ENCODE measurements at places on chromosomes 1 and 21.

- no peak for DNase-seq
Measured at GRCh38 chr1:151936653-151937052, 27.3 kb upstream of the THEM4 start.

DNA sequence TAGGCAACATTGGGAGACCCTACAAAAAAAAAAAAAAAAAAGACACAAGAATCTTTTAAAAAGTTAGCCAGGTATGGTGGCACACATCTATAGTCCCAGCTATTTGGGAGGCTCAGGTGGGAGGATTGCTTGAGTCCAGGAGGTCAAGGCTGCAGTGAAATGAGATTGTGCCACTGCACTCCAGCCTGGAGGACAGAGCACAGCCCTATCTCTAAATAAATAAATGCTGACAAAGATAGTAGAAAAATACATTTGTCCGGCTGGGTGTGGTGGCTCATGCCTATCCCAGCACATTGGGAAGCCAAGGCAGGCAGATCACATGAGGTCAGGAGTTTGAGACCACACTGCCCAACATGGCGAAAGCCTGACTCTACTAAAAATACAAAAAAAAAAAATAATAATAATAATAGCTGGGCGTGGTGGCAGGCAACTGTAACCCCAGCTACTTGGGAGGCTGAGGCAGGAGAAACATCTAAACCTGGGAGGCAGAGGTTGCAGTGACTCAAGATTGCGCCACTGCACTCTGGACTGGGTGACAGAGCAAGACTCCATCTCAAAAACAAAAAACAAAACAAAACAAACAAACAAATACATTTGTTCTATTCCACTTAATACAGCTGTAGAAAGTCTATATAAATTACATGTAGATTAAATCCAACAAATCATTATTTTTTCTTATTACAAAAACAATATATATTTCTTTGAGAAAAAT is 48.5 kb downstream of the PHACTR4 start:
- DNase-seq, result no peak

- DNase-seq, result no peak
Measured at GRCh38 chr1:215453440-215453839, 113.7 kb upstream of the KCTD3 start.

DNA sequence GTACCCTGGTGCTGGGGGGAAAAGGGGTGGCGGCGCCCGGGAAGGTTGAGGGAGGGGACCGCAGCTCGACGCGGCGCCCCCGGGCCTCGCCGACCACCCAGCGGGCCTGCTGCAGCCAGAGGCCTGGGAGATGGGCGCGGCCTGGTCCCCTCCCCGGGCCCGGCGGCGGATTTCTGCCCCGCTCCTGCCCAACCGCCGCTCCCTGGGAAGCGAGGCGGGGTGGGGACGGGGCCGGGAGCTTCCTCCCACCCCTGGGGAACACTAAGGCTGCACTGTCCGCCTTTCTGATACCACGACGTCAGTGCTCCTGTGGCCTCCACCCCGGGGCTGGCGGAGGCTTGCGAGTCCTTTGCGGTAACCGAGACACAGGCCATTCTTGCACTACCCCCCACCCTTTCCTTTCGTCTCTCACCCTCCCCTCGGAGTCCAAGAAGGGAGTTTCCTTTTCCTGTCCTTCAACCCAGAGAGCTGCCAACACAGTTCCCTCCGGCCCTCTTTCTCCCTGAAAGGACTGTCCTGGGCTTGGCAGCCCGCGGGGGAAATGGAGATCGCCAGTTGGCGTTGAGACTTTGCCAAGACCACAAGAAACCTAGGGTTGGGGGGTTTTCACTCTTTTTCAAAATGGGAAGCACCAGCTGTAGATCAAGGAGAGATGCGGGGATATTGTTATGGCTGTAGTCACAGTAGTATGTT is 742 bp downstream of the SH3GLB1 start:
- DNase-seq, result no peak

- no peak for DNase-seq
Measured at GRCh38 chr1:221611656-221612046, 130.2 kb downstream of the DUSP10 start.

- no peak for DNase-seq
Measured at GRCh38 chr1:235943581-235944114, 76.9 kb upstream of the LYST start.

GRCh38 chr1:180157108-180157507 is 2.4 kb downstream of the QSOX1 start:
- DNase-seq, result no peak

DNA sequence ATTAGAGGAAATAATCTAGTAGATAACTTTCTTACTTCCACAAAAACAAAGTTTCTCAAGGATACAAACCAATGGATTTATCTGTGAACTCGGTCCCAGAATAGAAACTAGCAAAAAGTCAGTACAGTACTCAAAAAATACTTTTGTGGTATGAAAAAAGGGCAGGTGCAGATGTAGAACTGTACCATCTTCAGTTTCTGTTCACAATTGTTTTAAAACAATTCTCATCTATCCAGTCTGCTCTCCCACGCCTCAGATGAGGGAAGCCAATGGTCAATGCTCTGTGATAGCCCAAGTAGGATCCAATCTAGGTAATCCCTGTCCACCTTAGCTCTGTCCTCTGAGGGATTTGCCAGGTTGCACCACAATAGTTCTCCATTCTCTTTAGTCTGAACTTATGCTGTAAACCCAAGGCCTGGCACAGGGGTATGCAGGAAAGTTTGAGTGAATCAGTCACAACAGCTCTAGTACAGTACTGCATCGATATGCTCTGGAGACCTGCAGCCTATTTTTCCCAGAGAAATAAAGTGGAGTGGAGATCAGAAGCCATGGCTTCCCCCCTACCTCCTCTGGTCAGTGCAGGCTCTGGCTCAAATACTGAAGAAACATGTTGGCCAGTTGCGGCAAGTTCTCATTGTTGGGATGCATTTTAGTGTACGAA is 1.4 kb downstream of the KTI12 start:
- no peak for DNase-seq

- no peak for DNase-seq
Measured at GRCh38 chr1:149937759-149938158, 1.1 kb upstream of the MTMR11 start.

DNA sequence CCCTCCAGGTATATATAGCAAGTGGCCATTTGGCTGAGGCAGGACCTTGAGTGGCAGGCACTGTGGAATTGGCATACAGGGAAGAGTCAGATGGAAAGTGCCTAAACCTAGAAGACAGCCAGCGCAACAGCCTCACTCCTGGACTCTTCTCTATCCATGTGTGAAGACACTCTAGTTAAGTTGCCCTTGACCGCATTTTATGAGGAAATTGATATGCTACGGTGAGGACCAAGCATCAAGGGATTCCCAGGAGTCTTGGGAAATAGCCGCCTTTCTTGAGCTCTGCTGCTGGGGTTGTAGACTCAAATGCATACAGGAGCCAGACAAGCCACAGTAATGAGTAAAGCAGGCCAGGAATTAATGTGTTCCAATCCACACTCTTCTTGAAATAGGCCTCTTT is 145.9 kb upstream of the KAZN start:
- DNase-seq, result no peak

- DNase-seq, result no peak
Measured at GRCh38 chr1:153305682-153306081, 7.1 kb downstream of the PGLYRP3 start.

DNA sequence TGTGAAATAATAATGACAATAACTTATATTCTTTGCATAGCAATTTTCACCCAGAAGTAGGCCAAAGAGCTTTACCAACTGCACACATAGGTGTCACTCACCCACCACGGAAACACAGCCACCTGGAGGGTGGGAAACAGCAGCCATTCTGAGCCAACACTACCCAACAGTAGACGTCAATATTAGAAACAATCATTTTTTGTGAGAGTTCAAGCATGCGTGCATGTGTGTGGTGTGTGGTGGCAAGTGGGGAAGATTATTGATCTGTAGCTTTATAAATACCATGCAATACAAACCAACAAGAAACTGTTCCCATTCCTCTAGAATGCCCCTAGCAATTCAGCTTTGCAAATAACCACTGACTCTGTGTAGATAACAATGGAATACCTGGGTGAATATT is 19.1 kb downstream of the PROX1 start:
- DNase-seq, result no peak

- DNase-seq, result no peak
Measured at GRCh38 chr1:25117233-25117823, 115.0 kb downstream of the SYF2 start.

DNA sequence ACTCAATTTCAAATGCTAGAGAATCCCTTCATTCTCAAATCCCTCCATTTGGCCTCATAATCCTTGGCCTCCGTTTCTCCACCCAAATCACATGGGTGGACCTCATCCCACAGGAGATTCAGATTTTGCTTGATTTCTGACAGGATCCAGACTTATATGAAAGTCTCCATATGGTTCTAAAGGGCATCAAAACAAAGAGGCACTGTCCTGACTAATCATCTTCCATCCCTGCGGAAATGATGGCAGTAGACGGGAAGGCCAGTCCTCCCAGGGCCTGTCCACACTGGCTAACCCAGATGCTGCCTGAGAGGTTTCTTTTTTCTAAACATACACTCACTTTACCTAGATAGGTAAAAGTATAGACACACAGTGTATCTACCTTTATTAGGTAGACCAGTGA is 18.8 kb downstream of the ORC1 start:
- no peak for DNase-seq

- DNase-seq, result no peak
Measured at GRCh38 chr1:243718893-243719292, 131.2 kb downstream of the AKT3 start.

DNA sequence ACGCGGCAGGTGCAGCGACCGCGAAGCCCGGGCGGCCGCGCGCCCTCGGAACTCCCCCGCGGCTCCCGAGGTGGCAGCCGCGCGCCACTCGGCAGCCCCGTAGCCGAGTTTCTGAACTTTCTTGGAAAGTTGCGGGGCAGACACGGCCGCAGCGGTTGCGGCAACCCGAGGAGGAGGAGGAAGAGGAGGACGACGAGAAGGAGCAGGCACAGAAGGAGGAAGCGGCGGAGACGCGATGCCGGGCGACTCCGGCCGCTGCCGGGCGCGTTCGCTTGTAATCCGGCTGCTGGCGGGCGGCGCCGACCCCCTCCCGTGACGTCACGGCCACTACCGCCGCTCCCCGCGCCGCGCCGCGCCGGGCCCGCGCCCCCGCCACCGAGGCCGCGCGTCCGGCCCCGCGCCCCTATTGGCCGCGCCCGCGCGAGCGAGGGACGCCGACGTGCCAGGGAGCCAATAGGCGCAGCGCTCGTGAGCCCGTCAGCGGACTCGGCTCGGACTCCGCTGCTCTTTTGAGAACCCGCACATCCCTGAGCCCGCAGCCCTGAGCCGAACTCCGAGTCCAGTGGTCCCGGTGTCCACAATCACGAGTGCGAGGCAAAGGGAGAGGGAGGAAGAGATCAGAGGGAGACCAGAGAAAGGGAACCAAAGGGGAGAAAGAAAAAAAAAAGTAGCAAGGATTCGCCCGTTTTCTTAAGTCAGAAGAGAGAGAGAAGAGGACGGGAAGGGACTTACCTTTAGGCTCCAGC is 736 bp upstream of the BARHL2 start:
- no peak for DNase-seq

GRCh38 chr21:36803051-36803645 is 104.2 kb downstream of the SIM2 start:
- no peak for DNase-seq

GRCh38 chr1:34236089-34236488 is 59.4 kb downstream of the C1orf94 start:
- DNase-seq, result no peak

GRCh38 chr1:117662667-117663066 is 56.8 kb downstream of the TENT5C start:
- DNase-seq, result no peak

GRCh38 chr1:199466961-199467360 is 560.5 kb upstream of the NR5A2 start:
- DNase-seq, result no peak

GRCh38 chr1:26031611-26032220 is 10.1 kb downstream of the EXTL1 start:
- DNase-seq, result no peak

DNA sequence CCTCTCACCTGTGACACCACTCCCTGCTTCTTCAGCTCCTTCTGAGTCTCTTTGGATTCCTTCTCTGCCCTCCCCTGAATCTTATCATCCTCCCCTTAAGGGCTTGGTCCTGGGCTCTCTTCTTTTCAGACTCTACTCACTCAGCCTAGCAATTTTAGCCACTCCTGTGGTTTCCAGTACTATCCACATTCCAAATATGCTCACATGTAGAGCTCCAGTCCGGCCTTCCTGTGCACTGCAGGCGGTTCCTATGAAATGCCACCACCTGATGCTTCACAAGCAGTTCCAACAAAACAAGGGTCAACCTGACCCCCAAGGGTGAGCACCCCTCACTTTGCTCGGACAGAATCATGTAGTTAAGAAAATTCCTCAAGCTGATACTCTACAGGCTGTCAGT is 35.9 kb downstream of the MAB21L3 start:
- no peak for DNase-seq

GRCh38 chr1:18360251-18360650 is 120.5 kb upstream of the KLHDC7A start:
- no peak for DNase-seq
